ENCODE measurements at places on chromosomes 3 and 15.
A peak's percentile ranks its signal among the peaks of the same experiment; 100 is the strongest.

DNA sequence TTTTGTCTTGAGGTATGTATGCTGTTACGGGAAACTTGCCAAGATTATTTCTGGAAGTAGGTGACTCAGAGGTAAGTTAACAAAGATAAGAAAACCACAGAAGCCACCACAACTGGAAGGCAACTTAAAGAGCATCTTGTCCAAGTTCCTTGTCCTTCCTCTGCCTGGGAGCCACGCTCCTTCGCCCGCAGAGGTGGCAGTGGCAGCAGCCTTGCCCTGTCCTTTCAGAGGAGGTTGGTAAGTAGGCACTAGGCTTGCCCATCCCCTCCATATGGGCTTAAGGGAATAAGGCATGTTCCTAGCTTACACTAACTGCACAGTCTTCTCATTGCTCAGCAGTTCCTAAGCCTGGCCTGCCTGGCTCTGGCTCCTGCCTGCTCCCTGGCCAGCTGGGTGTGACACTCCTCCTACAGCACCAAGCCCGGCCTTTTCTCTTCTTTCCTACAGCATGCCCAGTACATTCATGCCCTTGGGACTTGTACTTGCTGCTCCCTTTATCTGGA is 48.0 kb upstream of the RAB6B start:
- DNase-seq = peak; percentile 96

DNA sequence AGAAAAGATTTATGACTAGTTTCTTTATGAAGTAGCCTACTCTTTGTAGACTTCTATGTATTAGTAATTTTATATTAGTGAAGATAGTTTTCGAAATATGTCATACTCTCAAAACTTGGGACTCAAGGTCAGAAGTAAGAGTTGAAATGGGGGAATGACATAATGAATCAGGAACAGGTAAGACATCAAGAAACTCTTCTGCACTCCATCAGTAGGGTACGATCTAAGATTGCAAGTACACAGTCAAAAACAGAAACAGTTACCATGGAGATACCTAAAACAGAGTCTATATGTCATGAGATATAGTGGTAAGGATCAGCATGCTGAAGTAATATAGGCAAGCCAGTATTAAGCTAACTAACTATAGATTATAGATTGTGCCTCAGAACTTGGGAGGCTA is 187.0 kb upstream of the MLF1 start:
- DNase-seq = no peak

DNA sequence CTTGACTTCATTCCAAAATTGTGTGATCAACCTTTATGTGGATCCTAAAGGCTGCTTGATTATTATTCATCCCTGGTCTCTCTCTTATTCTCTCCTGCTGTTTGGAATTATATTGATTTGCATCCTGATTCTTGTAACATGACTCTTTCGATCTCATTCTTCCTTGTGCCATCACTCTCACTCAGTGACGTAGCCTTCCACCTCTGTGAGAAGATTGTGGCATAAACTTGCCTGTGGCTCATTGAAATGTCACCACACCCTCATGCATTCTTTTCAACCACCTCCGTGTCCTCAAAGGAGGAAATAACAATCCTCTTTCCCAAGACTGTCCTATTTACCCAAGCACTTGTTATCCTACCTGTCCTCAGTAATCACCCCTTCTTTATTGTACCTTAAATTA is 41.3 kb upstream of the GCNT3 start:
- no peak for DNase-seq

GRCh38 chr3:83230376-83230775 is 1468.9 kb upstream of the GBE1 start:
- no peak for DNase-seq

GRCh38 chr3:126137490-126138130 is 42.8 kb downstream of the ALDH1L1 start:
- DNase-seq = no peak

DNA sequence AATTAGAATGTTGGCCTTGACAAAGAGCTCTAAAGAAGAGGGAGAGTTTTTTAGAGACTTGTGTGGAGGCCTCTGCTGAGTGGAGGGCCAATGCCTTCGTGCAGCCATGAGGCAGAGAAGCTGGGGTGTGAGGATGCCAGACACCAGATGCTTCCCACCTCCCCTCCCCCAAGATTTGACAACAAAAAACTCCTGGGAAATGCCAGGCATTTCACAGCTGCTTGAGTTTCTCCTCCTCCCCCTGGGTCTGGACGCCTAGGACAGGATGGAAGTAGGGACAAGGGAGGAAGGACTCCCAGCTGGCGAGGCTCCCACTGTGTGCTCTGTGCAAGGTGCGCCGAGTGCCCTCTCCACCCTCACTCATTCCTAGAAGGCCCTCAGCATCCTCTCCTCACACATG is 20.1 kb downstream of the TGM4 start:
- DNase-seq = no peak

Data from astrocyte of the spinal cord (primary cell).